Stimulated activated CD4-positive, alpha-beta T cell treated with anti-CD3 and anti-CD28 coated beads, Interleukin-15, amount 100 ng/mL, for 1 hour (primary cell): ENCODE measurements at places on chromosomes 11 and 22.

DNA sequence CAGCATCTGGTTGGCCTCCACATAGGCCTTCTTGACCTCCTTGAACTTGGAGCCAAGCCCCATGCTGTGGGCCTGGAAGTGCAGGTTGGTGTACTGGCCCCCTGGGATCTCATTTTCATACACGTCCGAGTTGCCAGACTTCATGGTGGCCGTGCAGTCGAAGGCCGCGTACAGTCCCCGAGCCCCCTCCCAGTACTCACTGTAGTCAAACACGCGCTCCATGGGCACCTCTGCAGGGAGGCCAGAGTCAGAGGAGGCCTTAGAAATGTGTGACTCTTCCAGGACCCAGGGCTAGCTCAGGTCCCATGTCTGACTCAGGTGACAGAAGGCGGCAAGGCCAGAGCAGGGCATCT, 6.7 kb upstream of the LRFN4 start:
- DNase-seq = no peak

DNA sequence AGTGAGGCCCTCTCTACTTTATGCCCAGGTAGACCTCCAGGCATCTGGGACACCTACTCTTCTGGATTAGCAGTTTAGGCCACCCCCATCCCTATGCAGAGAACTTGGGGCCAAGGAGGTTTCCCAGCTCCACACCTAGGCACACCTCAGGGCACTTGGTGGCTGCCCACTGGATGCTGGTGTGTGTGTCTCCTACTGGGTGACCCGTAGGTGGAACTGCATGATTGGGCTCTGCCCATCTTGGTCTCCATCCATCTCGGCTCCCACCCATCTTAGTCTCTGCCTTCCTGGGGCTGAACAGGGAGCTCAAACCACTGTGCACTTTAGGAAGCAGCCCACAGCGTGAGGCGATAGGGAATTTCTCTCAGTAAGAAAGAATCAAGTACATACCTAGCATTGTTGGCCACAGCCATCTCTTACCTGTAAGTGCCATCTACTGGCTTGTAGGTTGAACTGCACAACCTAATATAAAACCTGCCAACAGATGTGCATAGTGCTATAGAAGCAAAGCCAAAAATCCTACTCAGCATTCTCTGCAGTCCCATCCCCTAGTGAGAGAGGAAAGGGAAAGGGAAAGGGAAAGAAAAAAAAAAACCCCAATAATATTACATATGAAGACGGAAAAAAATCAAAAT, 61.6 kb upstream of the PTPN5 start:
- DNase-seq = no peak

- DNase-seq = no peak
Observed at GRCh38 chr11:72216638-72217037, at the start of gene FOLR2. Gene FOLR2 (plus strand): TSS chr11:72216794. CDS start chr11:72218585, 1,791 bp downstream.

- no peak for DNase-seq
Observed at GRCh38 chr11:61315260-61315659, 17.6 kb downstream of the DDB1 start.

- DNase-seq = no peak
Observed at GRCh38 chr22:32557925-32558324, 83.3 kb downstream of the FBXO7 start.

DNA sequence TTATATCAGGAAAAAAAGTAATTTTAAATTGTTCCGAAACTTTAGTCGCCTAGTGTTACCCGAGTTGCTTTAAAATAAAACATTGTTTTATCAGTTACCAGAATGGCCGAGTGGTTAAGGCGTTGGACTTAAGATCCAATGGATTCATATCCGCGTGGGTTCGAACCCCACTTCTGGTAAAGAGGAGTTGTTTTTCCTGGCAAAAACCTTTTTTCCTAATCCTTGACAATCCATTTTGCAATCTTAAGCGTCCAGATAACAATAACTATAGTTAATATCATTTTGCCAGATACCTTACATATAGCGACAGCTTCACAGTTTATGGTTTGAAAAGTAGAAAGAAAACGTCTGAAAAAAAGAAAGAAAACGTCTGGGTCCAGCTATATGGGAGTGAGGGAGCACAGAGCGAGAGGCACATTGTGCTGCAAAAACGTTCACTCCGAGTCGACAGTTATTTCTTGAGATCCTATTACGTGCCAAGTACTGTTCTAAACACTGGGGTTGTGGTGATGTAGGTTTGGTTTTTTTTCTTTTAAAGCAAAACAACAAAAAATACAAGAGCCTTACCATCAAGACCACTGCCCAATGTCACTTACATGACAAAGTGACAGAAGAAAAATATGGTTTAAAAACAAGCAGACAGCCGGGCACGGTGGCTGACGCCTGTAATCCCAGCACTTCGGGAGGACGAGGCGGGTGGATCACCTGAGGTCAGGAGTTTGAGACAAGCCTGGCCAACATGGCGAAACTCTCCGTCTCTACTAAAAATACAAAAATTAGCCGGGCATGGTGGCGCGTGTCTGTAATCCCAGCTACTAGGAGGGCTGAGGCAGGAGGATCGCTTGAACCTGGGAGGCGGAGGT, 40.6 kb downstream of the OR4D9 start:
- no peak for DNase-seq

DNA sequence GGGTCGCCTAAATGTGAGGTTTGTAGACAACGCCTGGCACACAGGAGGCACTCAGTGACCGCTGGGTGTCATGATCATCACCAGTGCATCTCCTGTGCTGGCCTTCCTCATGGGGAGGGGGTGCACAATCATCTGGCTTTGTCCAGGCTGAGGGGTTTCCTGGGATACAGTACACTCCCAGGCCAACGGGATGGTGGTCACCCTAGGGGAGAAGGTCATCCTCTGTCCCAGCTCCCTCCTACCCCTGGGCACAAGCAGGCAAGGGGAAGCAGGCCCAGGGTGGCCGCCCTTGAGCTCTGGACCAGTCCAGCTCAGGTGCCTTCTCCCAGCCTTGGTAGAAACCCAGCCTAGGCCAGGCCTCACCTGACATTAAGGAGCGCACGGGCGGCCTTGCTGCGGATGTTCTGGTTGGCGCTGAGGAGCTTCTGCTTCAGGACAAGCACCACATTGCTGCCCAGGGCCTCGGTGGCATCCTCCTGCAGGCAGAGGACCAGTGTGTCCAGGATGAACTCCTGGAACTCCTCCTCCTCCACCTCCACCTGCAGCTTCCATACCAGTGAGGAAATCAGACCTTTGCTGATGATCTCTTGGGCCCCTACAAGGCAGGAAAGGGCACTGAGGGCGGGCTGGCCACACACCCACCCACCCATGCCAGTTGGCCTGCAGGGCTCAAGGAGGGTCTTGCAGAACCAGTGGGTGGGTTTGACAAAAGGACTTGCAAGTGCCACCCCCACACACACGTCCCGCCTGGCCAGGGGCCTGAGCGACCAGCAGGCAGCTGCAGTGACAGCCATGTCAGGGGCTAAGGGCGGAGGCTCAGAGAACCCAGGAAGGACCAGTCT, 6.6 kb upstream of the GNAZ start:
- DNase-seq = no peak

- DNase-seq = no peak
Observed at GRCh38 chr11:95698676-95699557, 90.7 kb downstream of the FAM76B start.

- no peak for DNase-seq
Observed at GRCh38 chr11:46001448-46001914, 79.0 kb downstream of the LARGE2 start.

DNA sequence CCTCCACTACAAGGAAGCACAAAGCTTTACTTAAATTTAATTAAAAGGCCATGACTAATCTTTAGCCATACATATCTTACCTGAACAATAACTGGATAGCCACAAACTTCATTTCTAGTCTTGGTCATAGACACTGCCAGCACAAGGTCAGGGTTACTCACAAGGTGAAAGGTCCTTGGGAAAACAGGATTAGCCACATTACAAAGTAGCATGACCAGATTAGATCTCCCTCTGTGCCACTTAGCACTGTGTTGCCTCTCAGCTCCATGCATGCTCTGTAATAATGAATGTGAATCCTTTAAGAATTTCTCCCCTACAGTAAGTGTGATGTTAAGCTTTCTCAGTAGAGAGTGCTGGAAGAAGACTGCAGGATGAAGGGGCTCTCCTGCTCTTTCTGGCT, 325.1 kb upstream of the MPPED2 start:
- no peak for DNase-seq

DNA sequence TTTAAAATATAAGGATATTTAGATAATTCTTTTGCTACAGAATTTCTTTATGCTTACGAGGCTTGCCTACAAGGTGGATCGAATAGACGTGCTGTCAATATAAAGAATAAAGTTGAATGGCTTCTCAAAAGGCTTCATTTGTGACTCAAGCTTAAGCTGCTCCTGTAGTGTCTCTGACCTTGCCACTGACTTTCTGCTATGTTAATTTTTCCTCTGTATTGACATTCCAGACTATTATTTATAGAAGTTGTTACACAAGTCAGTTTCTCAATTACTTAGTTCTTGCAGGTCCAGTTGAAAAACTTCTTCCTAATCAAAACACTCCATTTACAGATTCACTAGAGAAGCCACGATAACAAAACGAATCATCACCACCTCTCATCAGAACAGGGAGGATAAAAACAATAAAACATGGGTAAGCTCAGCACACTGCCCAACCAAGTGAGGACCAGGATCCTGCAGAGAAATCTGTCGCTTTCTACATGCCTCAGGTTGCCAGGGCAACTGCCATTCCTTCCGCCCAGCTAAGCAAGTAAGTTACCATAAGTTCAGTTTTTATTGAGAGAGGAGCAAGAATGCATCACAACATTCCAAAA, 39.0 kb upstream of the CHKA start:
- no peak for DNase-seq

GRCh38 chr11:72354356-72355115, 79.8 kb downstream of the CLPB start:
- DNase-seq = no peak

DNA sequence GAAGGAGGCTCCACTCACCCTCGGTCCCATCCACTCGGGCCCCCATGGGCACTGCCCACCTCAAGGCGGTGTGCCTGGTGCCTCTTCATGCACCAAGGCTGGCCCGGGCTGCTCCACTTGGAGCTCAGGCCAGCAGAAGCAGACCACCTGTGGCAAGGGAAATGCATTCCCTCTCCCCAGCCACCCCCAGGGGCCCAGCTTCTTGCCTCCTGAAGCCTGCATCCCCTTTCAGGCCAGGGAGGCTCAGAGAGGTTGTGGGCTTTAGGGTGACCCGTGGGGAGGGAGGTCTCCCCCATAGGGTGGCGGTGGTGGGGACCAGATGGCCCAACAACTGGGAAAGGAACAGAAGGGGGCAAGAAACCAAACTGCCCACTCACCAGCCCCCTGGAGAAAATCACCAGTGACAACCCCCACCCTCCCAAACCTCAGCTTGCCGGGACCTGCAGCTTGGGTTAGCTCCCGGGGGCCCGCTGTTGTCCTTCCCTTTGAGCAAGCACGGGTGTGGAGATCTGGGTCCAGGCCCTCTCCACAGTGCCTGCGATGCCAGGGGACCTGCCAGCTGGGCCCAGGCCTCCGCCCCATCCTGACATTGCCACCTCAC, 8.4 kb downstream of the CBX6 start:
- no peak for DNase-seq
